LHCN-M2 (cell line): ENCODE measurements at places on chromosomes 12 and 14. TPM values are rescaled to one million over a fixed set of nuclear protein-coding genes. Genes with fewer than 3 reads are reported as not detected.

DNA sequence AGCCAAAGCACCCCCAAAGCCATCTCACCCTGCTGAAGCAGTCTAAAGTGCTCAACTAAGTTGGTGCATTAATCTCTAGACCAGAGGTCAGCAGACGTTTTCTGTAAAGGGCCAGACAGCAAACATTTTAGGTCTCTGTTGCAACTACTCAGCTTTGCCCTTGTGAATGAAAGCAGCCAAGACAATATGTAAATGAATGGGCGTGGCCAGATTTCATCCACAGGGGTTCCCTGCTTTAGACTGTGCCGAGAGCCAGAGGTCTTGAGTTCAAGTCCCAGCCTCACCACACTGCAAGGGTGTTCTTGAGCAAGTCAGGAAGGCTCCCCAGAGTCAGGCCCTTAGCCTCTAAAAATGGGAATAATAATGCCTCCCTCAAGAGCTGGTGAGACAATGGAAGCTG lies 166.2 kb downstream of the CHST11 start:
- no peak for DNase-seq

MORN3 gene
- total RNA-seq: 0.06 TPM in 1 of 2 replicates, not detected in the other

- DNase-seq: peak; percentile 60
Observed at GRCh38 chr12:2170376-2170775, 117.6 kb downstream of the CACNA1C start.

JKAMP gene
- 120 and 141 TPM in 2 replicates for total RNA-seq

KLRC1 gene
- total RNA-seq: not detected in 2 replicates

FGD4 gene
- total RNA-seq: 5.6 and 8.1 TPM in 2 replicates

GRCh38 chr12:15928346-15928745 lies 17.2 kb downstream of the DERA start:
- peak; percentile 87 for DNase-seq

GRCh38 chr14:87698481-87698880 lies 294.5 kb downstream of the GALC start:
- no peak for DNase-seq

DNA sequence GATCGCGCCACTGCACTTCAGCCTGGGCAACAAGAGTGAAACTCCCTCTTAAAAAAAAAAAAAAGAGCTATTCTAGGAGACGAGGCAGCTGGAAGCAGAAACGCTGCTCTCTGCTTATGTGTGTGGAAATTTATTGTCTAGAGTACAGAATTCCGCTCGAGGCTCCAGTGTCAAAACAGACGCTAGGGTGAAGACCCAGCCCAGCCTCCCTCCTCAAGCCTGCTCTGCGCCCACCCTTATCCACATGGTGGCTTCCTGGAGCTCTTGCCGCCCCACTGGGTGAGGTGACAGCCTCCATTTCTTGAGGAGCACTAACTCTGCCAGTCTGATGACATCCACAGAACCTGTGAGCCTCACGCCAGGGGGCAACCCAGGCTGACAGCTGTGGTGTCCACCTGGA lies 49.5 kb upstream of the DLK1 start:
- no peak for DNase-seq

- DNase-seq: no peak
Observed at GRCh38 chr14:100680439-100681051, 46.1 kb upstream of the DLK1 start.

DNA sequence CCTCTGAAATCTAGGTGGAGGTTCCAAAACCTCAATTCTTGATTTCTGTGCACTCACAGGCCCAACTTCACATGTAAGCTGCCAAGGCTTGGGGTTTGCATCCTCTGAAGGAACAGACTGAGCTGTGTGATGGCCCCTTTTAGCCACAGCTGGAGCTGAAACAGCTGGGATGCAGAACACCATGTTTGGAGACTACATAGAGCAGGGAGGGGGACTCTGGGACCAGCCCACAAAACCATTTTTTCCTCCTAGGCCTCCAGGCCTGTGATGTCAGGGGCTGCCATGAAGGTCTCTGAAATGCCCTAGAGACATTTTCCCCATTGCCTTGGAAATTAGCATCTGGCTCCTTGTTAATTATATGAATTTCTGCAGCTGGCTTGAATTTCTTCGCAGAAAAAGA lies 1025.9 kb upstream of the NOVA1 start:
- DNase-seq: no peak

GRCh38 chr14:95918466-95918865 lies 41.8 kb downstream of the TUNAR start:
- no peak for DNase-seq

- no peak for DNase-seq
Observed at GRCh38 chr12:61213646-61214045, 1046.6 kb upstream of the USP15 start.

DNA sequence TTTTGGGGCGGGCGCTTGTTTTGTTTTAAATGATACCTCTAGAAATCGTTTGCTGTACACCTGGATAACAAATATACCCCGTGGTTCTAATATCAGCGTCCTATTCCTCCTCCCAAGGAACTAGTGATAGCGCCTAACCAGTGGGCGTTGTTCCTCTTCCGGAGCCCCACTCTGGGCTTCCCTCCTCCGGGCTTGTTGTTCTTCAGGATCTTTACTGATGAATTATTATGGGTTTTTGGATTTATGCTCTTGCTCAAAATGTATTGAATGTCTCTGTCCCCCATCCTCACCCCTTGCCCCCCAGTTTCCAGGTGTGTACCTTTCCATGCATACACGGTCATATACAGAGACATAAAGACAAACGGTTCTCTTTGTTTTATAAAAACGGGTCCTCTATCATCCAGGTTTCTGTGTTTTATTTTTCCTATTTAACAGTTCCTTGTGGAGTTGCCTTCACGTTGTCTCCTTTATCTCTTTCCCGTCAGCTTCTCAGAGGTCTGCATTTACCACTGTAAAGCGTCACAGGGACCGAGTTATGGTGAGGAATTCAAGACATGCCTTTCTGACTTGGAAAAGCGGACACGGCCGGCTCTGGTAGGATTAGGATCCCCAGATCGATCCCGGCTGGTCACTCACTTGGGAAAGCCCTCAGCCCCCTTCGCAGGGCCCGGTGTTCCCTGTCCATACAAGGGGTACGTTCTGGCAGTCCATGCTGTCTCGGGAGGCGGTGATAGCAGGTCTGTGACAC lies 655 bp upstream of the PLEKHG3 start:
- DNase-seq: no peak

DNA sequence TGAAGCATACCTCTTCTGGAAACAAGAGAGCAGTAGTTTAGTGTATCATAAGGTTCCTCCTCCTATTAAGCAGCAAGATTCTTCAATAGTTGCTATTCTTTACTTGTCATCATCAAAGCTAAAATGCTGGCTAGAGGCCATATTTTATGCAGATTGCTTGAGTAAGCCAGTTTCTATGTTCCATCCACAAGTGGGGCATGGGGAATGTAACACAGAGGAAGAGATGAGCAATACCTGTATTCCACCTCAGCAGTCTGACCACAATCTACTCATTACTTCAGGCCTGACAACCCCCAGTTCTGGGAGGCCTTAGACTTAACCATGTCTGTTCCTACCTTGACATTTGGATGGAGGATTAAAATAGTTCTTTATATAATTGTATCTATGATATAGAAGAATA lies 423.6 kb downstream of the BTG1 start:
- no peak for DNase-seq

DNA sequence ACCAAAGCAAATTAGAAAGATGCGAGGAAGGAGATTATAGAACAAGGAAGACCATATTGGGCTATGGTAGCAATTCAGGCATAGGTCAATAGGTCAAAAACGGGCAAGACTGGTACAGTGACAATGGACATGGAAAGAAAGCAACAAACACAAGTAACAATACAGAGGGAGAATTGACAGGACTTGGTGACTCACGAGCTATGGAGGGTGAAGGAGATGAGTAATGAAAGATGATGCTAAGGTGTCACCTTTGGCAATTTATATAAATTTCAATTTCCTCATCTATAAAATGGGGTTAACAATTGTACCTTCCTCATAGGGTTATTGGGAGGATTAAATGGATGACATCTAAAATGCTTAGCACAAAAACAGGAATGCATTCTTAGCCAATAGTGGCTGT lies 15.1 kb upstream of the DUSP16 start:
- no peak for DNase-seq

DNA sequence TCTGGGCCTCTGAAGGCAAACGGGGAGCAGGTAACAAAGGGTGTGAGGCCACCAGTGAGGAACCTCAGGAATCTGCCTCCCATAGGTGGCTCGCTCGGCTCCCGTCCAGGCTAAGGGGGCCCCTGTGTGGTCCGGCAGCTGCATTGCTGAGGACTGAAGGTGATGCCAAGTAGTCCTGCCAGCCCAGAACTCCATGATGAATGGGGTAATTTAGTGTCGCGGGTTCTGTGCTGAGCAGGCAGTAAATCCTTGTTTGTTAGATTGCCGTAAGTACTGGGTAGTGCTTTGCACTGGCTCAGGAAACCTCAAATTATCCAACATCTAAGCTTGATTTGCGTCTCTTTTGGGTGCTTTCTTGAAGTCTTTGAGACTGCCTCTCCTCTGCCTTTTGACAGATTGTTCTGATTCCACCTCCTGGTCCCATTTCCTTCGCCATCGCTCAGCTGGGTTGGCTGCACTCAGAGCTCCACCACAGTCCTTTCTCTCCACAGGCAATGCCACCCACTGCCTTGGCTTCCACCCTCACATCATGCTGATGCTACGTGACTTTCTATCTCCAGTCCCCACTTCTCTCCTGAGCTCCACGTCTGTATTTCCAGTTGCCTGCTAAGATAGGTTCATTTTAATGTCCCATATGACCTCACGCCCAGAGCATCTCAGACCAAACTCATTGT lies 392.0 kb downstream of the FUT8 start:
- DNase-seq: no peak

GRCh38 chr12:89540586-89540985 lies 14.7 kb upstream of the POC1B start:
- DNase-seq: no peak

- DNase-seq: no peak
Observed at GRCh38 chr12:75631831-75632230, 120.4 kb upstream of the KRR1 start.

DNA sequence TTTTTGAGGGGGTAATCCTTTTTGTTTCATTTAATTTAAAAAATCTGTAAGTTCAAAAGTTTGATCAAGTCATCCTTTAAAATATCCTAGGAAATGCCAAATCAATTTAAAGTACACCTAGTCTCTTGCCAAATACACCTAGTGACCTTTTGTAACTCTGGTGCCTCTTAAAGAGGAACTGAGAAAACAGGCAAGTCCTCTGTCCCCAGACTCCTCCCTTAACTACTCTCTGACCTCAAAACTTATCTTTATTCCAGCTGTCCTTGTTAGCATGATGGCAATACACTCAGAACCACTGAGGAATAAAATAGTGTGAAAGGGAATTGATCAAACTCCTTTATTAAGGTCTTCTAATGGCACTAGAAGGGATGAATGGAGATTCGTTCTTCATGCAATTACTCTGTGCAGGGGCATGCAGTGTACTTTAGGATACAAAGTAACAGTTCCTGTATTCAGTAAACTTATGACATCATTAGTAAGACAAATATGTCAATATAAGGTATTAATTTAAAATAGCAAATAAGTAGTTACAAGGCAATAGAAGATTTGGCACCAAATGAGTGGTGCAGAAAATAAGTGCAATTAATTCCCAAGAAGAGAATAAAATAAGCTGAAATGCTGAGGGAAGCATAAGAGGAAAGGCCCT lies 3.3 kb downstream of the FAR2 start:
- DNase-seq: no peak

DNA sequence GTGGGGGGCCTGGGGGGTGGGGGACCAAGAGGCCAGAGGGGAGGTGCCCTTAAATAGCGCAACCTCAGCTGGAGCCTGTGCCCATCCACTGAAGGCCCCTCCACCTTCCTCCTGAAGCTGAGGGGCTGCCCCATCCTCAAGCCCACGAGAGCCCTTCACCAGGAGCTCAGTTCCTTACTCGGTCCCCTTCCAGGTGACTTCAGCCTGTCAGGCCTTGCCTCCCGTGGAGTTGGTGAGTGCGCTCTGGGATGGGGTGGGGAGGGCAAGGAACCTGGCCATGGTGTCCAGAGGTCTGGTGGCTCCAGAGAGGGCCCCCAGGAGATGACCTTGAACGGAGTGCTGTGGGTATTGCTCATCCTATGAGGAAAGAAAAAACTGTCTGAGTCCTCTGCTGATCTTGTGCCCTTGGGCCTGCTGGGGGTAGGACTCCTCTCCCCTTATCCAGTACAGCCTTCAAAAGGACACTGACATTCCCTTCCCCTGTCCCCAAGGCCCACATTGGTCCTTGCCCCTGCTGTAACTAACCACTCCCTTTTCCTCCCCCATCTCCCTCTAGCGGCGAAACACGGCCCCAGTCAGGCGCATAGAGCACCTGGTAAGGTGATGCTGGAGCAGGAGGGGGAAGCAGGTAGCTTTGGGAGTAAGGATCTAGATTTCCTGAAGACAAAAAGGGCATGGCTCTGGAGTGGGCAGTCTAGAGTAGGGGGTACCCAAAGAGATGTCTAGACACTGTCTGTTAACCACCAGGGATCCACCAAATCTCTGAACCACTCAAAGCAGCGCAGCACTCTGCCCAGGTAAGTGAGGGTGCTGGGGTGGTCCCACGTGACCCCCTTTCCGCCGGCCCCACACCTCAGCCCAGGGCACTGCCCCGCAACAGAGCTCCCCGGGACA lies 3.6 kb downstream of the TNS2 start:
- DNase-seq: no peak

NRL gene
- total RNA-seq: 1.6 and 3.0 TPM in 2 replicates

GRCh38 chr12:9646794-9647781 lies 22.4 kb upstream of the CLEC2D start:
- DNase-seq: peak; percentile 35

GSC gene
- 0.11 and 0.19 TPM in 2 replicates for total RNA-seq

TGFB3 gene
- total RNA-seq: 2.4 and 3.2 TPM in 2 replicates

GRCh38 chr12:94832105-94832504 lies 171.4 kb downstream of the NDUFA12 start:
- no peak for DNase-seq

DNA sequence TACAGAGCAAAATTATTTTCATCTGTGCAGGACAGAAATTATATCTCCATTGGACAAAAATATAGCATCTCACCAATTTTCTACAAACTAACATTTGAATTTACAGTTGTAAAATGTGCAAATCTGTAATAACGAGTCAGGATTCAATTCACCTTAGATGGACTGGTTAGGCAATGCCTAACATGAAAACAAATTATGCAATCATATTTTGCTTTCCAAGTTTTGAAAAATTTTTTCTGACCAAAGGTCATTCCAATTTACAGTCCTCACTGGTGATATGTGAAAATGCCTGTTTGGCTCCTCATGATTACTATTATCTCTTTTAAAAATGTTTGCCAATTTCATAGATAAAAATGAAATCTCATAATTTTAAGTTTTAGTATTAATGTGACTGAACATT lies 6.5 kb upstream of the CPM start:
- DNase-seq: peak; percentile 15

- no peak for DNase-seq
Observed at GRCh38 chr12:2101771-2102170, 49.0 kb downstream of the CACNA1C start.

DNA sequence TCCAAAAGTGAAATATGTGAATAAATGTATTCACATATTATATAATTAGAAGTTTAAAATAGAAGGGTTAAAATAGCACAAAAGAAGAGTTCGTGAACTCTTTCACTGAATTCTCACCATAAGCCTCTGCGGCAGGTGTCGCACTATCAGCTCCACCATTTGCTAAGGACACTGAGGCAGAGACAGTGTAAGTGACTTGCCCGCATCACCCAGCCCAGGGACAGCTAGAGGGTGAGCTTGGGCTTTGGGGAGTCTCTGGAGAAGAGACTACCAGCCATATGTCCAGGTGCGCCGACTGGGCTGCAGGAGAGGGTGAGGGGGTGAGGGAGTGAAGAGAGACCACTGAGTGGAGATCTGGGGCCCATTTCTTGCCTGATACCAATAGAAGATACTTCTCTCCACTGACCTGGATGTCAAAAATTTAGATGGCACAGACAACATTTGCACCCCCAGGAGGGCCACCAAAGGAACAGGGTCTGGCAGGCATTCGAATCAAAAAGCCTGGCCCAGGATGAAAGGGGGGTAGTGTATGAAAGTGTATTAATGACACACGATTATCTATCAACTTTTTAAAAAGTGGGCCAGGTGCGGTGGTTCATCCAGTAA lies 28.5 kb downstream of the FAIM2 start:
- DNase-seq: no peak
